ENCODE measurements at places on chromosomes 6 and 20.

DNA sequence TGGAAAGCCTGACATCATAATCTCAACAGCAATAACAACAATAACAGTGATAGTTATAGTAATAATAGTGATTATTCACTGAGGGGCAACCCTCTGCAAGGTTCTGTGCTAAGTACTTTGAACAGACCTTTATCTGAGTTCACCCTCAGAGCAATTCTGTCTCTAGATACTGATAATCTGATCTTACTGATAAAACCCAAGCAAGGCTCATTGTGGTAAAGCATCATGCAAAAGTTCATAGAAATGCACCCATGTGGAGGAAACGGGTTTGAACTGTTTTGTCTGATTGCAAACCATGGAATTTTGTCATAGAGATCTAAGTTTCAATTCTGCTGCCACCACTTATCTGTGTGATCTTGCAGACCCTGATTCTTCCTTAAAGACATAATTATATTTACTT is 1.3 kb upstream of the KIAA0408 start:
- no peak for DNase-seq

DNA sequence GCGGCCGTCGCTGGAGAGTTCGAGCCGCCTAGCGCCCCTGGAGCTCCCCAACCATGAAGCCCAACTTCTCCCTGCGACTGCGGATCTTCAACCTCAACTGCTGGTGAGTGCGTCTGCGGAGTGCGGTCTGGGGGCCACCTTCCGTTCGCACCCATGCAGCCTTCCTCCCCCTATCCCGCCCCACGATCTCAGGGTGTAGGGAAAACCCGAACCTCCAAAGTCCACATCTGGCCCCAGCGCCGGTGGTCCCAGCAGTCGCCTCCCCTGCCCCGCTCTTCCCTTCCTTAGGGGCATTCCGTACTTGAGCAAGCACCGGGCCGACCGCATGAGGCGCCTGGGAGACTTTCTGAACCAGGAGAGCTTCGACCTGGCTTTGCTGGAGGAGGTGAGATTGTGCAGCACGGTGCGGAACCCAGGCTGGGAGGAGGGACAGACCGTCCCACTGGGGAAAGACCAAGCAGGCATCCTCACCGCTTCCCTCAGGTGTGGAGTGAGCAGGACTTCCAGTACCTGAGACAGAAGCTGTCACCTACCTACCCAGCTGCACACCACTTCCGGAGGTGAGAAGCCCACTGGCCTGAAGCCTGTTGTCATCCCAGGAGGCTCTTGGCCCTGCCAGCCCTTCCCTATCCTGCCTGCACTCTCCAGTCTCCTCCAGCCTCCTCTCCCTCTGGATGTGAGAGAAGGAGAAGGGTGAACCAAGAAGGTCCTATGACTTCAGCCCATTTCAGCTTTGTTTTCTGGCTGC is 719 bp downstream of the SMPD2 start:
- peak; percentile 23 for DNase-seq

GRCh38 chr20:41011551-41012067 is 17.0 kb upstream of the TOP1 start:
- DNase-seq: peak; percentile 68

DNA sequence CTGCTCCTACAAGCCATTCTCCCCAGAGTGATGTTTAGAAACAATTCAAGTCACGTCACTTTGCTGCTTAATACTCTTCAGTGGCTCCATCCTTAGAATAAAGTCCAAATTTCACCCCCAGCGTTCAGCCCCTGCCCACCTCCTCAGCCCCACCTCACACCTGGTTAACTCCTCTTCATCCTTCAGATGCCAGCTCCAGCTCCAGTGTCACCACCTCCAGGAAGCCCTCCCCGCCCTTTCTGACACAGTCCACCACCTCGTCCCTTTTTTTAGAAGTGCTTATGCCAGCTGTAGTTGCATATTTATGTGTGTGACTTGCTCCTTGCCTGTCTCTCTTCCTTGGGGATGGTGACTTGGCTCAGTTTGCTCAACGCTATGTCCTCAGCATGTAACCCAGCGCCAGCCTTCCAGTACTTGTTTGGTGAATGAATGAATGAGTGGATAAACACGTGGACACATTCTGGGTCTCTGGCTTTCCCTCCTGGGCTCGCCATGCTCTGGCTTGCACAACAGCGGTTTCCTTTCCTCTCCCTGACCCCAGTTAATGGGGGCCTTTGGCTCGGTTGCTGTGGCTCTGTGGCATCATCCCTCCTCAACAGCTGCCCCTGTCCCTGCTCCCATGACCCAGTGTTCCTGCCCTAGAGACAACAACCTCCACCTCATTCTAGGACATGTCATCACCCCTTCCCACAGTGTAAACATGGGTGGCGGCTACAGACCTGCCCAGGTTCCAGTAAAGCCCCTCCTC is 3.7 kb upstream of the IP6K3 start:
- DNase-seq: no peak

DNA sequence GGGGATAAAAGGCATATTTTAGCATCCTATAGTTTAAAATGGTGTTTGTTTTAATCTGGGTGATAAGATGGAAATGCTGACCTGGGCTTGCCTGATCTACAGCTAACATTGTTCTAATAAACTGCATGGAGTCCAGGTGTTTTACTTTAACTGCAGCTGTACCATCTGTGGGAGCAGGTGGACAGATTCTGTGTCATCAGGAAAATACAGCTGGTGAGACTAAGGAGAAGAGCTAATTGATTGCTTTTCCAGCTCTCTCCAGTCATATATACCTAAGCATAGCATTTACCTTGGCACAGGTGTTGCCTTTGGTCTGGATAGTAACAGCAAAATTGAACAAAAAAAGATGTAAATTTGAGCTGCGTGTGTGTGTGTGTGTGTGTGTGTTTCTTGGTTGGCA is 31.6 kb downstream of the CBFA2T2 start:
- DNase-seq: no peak

Measured in GM18507 (cell line).